Dermis microvascular lymphatic vessel endothelial cell (primary cell): ENCODE measurements at places on chromosomes 6 and 20. TPM values are rescaled to one million over a fixed set of nuclear protein-coding genes. Genes with fewer than 3 reads are reported as not detected.

The HCK gene
- not detected in 2 replicates for total RNA-seq

The NRM gene
- 1.8 and 2.1 TPM in 2 replicates for total RNA-seq

The SNAP91 gene
- total RNA-seq, result 0.13 and 1.3 TPM in 2 replicates

The RSPH3 gene
- total RNA-seq, result 2.3 and 2.7 TPM in 2 replicates

The APCDD1L gene
- total RNA-seq, result not detected in 2 replicates

The ABCC10 gene
- 11.7 and 15.7 TPM in 2 replicates for total RNA-seq

The FAM83D gene
- total RNA-seq, result 22.3 and 22.6 TPM in 2 replicates

The HLA-G gene
- not detected in 2 replicates for total RNA-seq

The ADAM33 gene
- under 0.01 TPM in 1 of 2 replicates, not detected in the other for total RNA-seq

The HLA-DMB gene
- 0.25 and 0.51 TPM in 2 replicates for total RNA-seq

The ULBP2 gene
- total RNA-seq, result 1.0 and 1.4 TPM in 2 replicates

The C6orf58 gene
- 0.13 and 0.26 TPM in 2 replicates for total RNA-seq

The PFDN4 gene
- 52.1 and 70.0 TPM in 2 replicates for total RNA-seq

The ZBTB46 gene
- 67.1 and 69.7 TPM in 2 replicates for total RNA-seq

The CLVS2 gene
- total RNA-seq, result not detected in 2 replicates

The ZNF217 gene
- 9.0 and 12.8 TPM in 2 replicates for total RNA-seq

The BTNL2 gene
- not detected in 2 replicates for total RNA-seq

The ZBP1 gene
- not detected in 2 replicates for total RNA-seq

The HMGCLL1 gene
- not detected in 2 replicates for total RNA-seq

The TREM1 gene
- 0.13 TPM in 1 of 2 replicates, not detected in the other for total RNA-seq

The FLRT3 gene
- 0.90 and 1.4 TPM in 2 replicates for total RNA-seq

The SPATA25 gene
- 0.51 and 1.0 TPM in 2 replicates for total RNA-seq

The TGM2 gene
- 408 and 561 TPM in 2 replicates for total RNA-seq

The FOXF2 gene
- not detected in 2 replicates for total RNA-seq

The ULBP1 gene
- under 0.01 TPM in 2 replicates for total RNA-seq

The GPX5 gene
- total RNA-seq, result not detected in 2 replicates

The SLA2 gene
- total RNA-seq, result not detected in 2 replicates

The SNAI1 gene
- 1.0 and 1.6 TPM in 2 replicates for total RNA-seq

The SLC35B2 gene
- 38.0 and 54.6 TPM in 2 replicates for total RNA-seq

The TSHZ2 gene
- 0.77 and 2.1 TPM in 2 replicates for total RNA-seq

The SERAC1 gene
- total RNA-seq, result 10.7 and 13.9 TPM in 2 replicates

The PLEKHG1 gene
- 19.8 and 26.3 TPM in 2 replicates for total RNA-seq

The SPATA2 gene
- total RNA-seq, result 0.64 and 1.0 TPM in 2 replicates

The NNAT gene
- total RNA-seq, result 0.13 and 0.26 TPM in 2 replicates

The ASIP gene
- total RNA-seq, result not detected in 2 replicates

The PI3 gene
- total RNA-seq, result not detected in 2 replicates

The SLC22A2 gene
- total RNA-seq, result not detected in 2 replicates

The SPTLC3 gene
- total RNA-seq, result 0.13 and 0.63 TPM in 2 replicates

The FOXP4 gene
- total RNA-seq, result 3.2 and 5.8 TPM in 2 replicates

The EDN1 gene
- 63.0 and 107 TPM in 2 replicates for total RNA-seq

The HRH3 gene
- total RNA-seq, result not detected in 2 replicates

The KIF6 gene
- total RNA-seq, result 0.13 and 0.38 TPM in 2 replicates

The LY86 gene
- total RNA-seq, result not detected in 2 replicates

The WASF1 gene
- total RNA-seq, result 6.8 and 9.5 TPM in 2 replicates

The LEMD2 gene
- total RNA-seq, result 24.6 and 36.3 TPM in 2 replicates

The STX7 gene
- total RNA-seq, result 23.9 and 44.6 TPM in 2 replicates

The PROCR gene
- total RNA-seq, result 83.1 and 217 TPM in 2 replicates
